ENCODE measurements at places on chromosomes 16 and 17. TPM values are rescaled to one million over a fixed set of nuclear protein-coding genes. Genes with fewer than 3 reads are reported as not detected.

CHST6 gene
- total RNA-seq, result 50.2 TPM

SLC16A5 gene
- total RNA-seq, result 47.9 TPM

FMNL1 gene
- 15.4 TPM for total RNA-seq

RNF43 gene
- total RNA-seq, result 46.9 TPM

KRT222 gene
- total RNA-seq, result not detected

SYCE1L gene
- total RNA-seq, result 1.9 TPM

HSD17B2 gene
- 19.8 TPM for total RNA-seq

MYOCD gene
- total RNA-seq, result 5.0 TPM

C17orf67 gene
- total RNA-seq, result 1.7 TPM

SOX8 gene
- 1.1 TPM for total RNA-seq

ATP2A1 gene
- total RNA-seq, result 0.35 TPM

GAST gene
- not detected for total RNA-seq

PLD6 gene
- 1.6 TPM for total RNA-seq

ITGAX gene
- 0.70 TPM for total RNA-seq

CTRB1 gene
- not detected for total RNA-seq

RMI2 gene
- 6.6 TPM for total RNA-seq

NOXO1 gene
- 10.7 TPM for total RNA-seq

ADGRG1 gene
- total RNA-seq, result 50.3 TPM

ITGAE gene
- 31.4 TPM for total RNA-seq

KRT13 gene
- total RNA-seq, result not detected

STAC2 gene
- total RNA-seq, result 0.27 TPM

WWOX gene
- 17.3 TPM for total RNA-seq

TNFRSF17 gene
- total RNA-seq, result not detected

KRT32 gene
- total RNA-seq, result not detected

TMEM97 gene
- 8.9 TPM for total RNA-seq

KRTAP3-3 gene
- not detected for total RNA-seq
